Activated CD4-positive, alpha-beta T cell treated with anti-CD3 and anti-CD28 coated beads, Interleukin-2, amount 50 U/mL, for 48 hours (primary cell): ENCODE measurements at places on chromosomes 5 and 9.

- DNase-seq, result no peak
These were observed 75.6 kb upstream of the VLDLR start for GRCh38 chr9:2545881-2546490.

DNA sequence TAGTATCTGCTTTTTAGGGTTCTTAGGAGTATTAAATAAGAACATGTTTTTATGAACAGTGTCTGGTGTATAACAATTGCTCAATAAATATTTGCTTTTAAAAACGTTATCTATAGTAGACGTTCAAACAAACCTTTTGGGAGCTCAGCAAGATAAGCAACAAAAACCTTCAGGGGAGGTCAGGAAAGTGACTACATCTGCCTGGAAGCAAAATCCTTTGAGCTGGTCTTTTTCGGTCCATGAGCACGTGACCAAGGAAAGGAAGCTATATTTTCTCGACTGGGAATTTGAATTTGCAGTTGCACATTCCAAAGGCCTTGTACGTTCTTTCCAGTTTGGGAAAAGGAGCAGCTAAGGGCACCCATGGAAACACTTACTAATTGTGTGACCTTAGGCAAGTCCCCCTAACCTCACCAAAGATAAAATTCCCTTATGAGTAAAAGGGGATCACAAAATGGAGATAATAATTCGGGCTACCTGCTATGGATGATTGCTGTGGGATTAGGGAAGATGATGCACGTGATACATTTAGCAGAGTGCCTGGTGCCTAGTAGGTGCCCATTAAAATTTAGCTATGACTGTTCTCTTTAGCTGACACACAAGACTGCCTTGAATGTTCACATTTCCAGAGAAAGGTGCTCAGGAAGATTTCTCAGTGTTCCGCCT, 45.4 kb downstream of the PTTG1 start:
- no peak for DNase-seq

GRCh38 chr5:106894964-106895363, 775.8 kb downstream of the EFNA5 start:
- no peak for DNase-seq

GRCh38 chr9:131324736-131325679, 35.5 kb downstream of the PLPP7 start:
- no peak for DNase-seq

DNA sequence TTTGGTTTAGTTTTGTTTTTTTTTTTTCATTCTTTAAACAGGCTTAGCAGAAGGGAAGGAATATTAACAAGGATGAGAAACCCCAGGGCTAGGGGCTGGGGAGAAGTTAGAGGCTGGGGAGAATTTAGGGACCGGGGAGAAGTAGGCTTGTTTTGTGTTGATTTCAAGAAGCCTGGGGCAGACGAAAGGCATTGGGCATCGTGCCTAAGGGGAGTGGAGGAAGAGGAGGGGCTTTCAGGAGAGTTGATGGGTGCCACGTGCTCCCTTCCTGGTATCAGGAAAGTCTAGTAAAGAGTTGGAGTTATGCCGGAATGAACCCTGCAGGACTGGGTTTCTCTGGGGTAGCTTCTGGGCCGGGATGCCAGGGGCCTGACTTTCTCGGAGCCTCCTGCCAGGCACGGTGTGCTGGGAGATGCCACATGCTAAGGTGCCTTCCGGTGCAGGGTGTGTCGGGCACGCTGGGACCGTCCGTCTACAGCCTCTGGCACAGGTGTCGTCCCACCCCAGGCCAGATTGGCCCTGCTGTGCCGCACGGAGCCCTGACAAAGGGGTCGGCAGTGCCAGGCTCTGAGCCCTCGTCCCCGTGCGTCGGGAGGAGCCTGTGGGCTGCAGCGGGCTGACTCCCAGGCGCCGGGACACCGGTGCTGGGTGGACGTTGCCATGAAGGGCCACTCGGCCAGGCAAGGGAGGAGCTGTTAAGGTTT, 159.9 kb downstream of the OLFM1 start:
- no peak for DNase-seq

DNA sequence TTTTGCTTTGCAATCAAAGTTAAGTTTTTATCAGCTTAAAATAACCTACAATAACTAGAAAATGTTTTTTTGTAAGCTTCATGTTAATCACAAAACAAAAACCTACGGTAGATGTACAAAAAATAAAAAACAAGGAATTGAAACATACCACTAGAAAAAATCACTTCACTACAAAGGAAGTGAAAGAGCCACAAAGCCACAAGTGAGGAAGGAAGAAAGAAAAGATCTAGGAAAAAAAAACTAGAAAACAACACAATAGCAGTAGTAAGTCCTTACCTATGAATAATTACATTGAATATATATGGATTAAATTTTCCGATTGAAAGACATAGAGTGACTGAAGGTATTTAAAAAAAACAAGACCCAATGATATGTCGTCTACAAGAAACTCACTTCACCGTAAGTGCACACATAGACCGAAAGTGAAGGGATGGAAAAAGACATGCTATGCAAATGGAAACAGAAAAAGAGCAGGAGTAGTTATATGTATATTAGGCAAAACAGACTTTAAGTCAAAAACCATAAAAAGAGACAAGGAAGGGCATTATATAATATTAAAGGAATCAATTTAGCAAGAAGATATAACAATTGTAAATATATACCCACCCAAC, 13.4 kb upstream of the ZDHHC21 start:
- DNase-seq, result no peak

- no peak for DNase-seq
These were observed 318.4 kb downstream of the ARL15 start for GRCh38 chr5:53991942-53992341.

- DNase-seq, result no peak
These were observed 136.8 kb downstream of the ESM1 start for GRCh38 chr5:54848581-54848980.

DNA sequence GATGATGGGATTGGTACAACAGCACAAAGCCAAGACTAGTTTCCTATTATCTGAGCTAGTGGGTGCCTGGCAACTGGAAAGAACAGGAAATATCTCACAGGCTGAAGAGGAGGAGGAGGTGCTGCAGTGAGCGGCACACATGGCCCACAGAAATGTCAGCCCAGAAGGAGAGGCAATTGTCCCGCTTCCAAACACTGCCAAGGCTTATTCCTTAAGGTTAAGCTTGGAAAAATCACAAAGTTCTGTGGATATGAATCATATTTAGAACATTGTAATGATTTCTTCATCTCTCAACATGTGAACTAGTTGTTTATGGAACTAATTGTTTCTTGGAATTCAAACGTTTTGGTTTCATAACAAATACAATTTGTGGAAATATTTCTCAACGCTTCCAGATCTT, 1019.5 kb upstream of the SEMA6A start:
- DNase-seq, result no peak

GRCh38 chr5:124740071-124740470, 6.4 kb downstream of the ZNF608 start:
- DNase-seq, result no peak

DNA sequence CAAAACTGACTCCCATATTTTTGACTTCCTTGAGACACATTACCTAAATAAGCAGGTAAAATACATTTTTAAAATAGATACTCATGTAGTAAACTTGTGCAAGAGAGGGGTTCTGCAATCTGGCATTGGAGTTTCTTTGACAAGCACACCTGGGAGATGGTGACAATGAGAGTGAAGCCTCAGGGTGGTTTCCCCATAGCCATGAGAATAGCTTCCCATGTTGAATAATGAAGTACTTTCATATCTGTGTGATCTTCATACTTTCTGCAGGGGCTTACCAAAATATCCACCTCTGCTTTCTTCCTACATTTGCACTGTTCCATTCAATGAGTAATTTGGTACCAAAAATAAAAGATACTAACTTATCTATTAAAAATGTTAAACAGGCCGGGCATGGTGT, 44.7 kb upstream of the VCAN start:
- DNase-seq, result no peak

- DNase-seq, result no peak
These were observed 690.9 kb downstream of the ISL1 start for GRCh38 chr5:52073993-52074689.
